Gastrocnemius medialis (tissue), 4 donors: ENCODE measurements at places on chromosomes 4 and X. TPM values are rescaled to one million over a fixed set of nuclear protein-coding genes. Genes with fewer than 3 reads are reported as not detected.

DNA sequence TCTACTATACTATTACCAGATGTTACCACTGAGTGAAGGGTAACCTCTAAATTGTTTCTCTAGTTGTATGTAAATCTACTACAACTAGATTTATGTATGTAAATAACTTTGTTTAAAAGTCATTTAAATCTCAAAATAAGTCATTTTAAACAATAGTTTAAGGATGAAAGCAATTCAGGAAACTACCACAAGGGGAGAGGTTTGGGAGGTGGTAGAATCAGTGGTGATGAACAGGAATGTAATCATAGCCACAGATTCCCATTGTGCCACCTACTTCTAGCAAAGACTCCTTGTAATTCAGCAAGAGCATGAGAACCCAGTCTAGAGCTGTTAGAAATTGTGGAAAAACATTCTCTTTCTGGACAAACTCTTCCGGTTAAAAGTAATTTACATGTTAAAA is 234.6 kb downstream of the SLC7A11 start:
- H3K4me3 ChIP-seq = no peak overlapping the region
- no peak for DNase-seq
- no peaks in the 10 kb centered on the region for H3K36me3 ChIP-seq
- H3K27me3 ChIP-seq = no peaks in the 10 kb centered on the region
- no peak overlapping the region for H3K27ac ChIP-seq
- H3K4me1 ChIP-seq = peaks cover 5% of the 10 kb centered on the region

DNA sequence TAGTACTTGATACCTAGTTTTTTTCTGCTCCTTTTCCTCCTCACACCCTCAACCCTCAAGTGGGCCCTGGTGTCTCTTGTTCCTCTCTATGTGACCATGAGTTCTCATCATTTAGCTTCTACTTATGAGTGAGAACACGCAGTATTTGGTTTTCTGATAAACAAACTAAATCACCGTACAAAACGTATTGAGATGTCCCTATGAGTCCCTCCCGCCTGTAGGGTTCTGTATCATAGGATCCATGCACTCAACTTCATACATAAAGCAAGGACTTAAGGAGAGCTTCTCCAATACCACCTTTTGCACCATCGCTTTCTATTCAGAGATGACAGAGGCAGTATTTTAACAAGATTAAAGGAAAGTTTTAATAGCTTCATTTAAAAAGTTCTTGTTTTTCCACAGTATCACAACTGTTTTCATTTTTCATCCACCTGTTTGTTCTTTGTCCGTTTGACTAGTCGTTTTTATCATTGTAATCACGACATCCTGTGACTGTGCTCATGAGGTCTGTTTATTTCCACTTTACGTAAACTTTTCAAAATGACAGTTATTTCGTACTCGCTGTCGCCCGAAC is 457 bp upstream of the RAB9A start:
- H3K4me1 ChIP-seq = peaks cover 24% of the 10 kb centered on the region
- H3K27ac ChIP-seq = peak overlapping the region; percentile 92
- H3K4me3 ChIP-seq = peak overlapping the region; percentile 82
- H3K36me3 ChIP-seq = no peaks in the 10 kb centered on the region
- no peaks in the 10 kb centered on the region for H3K27me3 ChIP-seq
- DNase-seq = no peak

- no peaks in the 10 kb centered on the region for H3K36me3 ChIP-seq
- no peaks in the 10 kb centered on the region for H3K27me3 ChIP-seq
- no peak overlapping the region for H3K4me3 ChIP-seq
- H3K4me1 ChIP-seq = peaks cover 5% of the 10 kb centered on the region
Observed at GRCh38 chr4:152485726-152486276, 50.1 kb downstream of the FBXW7 start.

- DNase-seq = no peak
- no peaks in the 10 kb centered on the region for H3K27me3 ChIP-seq
- no peak overlapping the region for H3K4me3 ChIP-seq
Observed at GRCh38 chr4:180197471-180197870, 2045.7 kb upstream of the TENM3 start.

DNA sequence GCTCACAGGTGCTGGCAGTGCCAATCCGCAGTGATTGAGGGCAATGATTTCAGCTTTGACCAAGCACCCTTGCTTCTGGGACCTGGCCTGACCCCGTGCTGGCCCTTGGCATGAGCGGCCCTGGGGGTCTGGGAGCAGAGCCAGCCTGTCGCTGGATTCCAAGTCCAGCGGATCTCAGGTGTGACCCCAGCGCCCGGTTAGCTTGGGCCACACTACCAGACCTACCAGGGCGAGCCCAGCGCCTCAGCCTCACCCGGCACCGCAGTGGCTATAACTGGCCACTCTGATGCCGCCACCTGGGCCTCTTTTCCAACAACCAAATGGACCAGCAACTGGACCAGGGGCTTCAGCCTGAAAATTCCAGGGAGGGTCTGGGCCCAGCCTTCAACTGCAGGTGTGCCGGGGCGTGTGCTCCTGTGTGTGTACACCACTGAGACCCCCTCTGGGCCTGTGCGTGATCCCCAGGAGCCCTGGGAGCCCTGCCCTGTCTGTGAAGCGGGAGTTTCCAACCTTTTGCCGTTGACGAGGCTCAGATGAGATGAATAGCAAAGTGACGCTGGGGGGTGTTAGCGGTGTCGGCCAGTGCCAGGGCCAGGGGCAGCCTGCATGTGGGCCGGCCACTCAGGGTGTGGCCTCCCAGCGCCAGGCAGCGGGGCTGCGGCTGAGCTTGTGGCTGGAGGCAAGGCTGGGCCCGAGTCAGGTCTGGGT is 658 bp downstream of the SH3TC1 start:
- no peaks in the 10 kb centered on the region for H3K27me3 ChIP-seq
- peaks cover 33% of the 10 kb centered on the region for H3K4me1 ChIP-seq
- no peaks in the 10 kb centered on the region for H3K36me3 ChIP-seq
- H3K27ac ChIP-seq = peak overlapping the region; percentile 73

DNA sequence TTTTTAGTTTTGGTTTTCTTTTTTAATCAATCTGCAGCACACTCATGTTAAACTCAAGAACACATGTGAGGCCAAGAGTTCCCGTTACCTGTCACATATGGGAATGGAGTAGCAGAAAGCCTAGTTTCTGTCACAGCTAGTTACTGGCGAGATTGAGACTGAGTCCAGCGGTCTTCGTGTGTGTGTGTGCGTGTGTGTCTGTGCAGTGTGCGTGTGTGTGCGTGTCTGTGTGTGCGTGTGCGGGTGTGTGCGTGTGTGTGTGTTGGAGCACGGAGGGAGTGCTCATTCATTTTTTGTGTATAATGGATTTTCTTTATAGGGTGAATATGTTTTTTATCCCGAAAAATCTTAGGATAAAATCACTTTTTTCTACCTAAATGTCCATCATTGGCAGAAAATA is 19.2 kb downstream of the F11 start:
- no peak overlapping the region for H3K4me3 ChIP-seq
- DNase-seq = no peak
- H3K36me3 ChIP-seq = no peaks in the 10 kb centered on the region
- no peaks in the 10 kb centered on the region for H3K27me3 ChIP-seq

DNA sequence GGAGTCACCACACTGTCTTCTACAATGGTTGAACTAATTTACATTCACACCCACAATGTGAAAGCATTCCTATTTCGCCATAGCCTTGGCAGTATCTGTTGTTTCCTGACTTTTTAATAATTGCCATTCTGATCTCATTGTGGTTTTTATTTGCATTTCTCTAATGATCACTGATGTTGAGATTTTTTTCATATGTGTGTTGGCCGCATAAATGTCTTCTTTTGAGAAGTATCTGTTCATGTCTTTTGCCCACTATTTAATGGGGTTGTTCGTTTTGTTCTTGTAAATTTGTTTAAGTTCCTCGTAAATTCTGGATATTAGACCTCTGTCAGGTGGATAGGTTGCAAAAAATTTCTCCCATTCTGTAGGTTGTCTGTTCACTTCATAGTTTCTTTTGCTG is 519.1 kb downstream of the STPG2 start:
- H3K27ac ChIP-seq = no peak overlapping the region
- no peaks in the 10 kb centered on the region for H3K4me1 ChIP-seq
- H3K27me3 ChIP-seq = no peaks in the 10 kb centered on the region
- no peaks in the 10 kb centered on the region for H3K36me3 ChIP-seq

GRCh38 chrX:39850630-39851152 is 247.1 kb downstream of the BCOR start:
- no peaks in the 10 kb centered on the region for H3K4me1 ChIP-seq
- H3K27ac ChIP-seq = no peak overlapping the region
- no peak for DNase-seq
- no peaks in the 10 kb centered on the region for H3K36me3 ChIP-seq
- H3K4me3 ChIP-seq = no peak overlapping the region

- peak within 1 kb of the TSS; percentile 47 for H3K4me3 ChIP-seq
- H3K36me3 ChIP-seq = no peaks in the 10 kb centered on the region
- peaks cover 9% of the 10 kb centered on the region for H3K4me1 ChIP-seq
- no peaks in the 10 kb centered on the region for H3K27me3 ChIP-seq
- DNase-seq = no peak
Observed at GRCh38 chrX:129654652-129655546, at the start of gene APLN. Gene APLN (minus strand): TSS chrX:129654956. CDS start chrX:129654630, 326 bp downstream.

- no peak overlapping the region for H3K27ac ChIP-seq
- no peaks in the 10 kb centered on the region for H3K36me3 ChIP-seq
- DNase-seq = peak; percentile 1
- H3K27me3 ChIP-seq = no peaks in the 10 kb centered on the region
- no peaks in the 10 kb centered on the region for H3K4me1 ChIP-seq
- H3K4me3 ChIP-seq = no peak overlapping the region
Observed at GRCh38 chr4:2290974-2291704, 29.2 kb upstream of the MXD4 start.

GRCh38 chr4:1846580-1846979 is 9.4 kb downstream of the LETM1 start:
- H3K27ac ChIP-seq = no peak overlapping the region
- peaks cover 18% of the 10 kb centered on the region for H3K4me1 ChIP-seq
- DNase-seq = no peak
- no peaks in the 10 kb centered on the region for H3K27me3 ChIP-seq
- H3K4me3 ChIP-seq = no peak overlapping the region

DNA sequence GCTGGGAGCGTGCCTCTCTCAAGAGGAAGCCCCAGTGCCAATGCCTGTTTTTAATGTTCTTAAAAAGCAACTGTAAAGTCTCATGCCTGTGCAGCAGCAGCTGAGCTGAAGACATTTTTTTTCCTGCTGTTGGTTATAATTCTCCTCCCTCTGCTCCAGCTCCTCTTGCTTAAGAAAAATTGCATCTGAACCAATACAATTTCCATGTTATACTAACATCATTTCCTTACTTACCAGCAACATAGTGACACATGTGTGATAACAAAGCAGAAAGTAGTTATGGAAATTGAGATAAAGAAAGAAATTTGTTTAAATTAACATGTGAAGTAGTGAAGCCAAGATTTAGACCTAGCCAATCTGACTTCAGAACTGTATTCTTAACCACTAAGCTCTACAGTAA is 101.4 kb downstream of the TBC1D19 start:
- no peaks in the 10 kb centered on the region for H3K27me3 ChIP-seq
- no peak for DNase-seq
- no peaks in the 10 kb centered on the region for H3K36me3 ChIP-seq
- no peak overlapping the region for H3K4me3 ChIP-seq
- no peaks in the 10 kb centered on the region for H3K4me1 ChIP-seq

GRCh38 chr4:38131371-38132091 is 171.3 kb downstream of the PTTG2 start:
- no peak for DNase-seq
- H3K27ac ChIP-seq = no peak overlapping the region
- no peaks in the 10 kb centered on the region for H3K27me3 ChIP-seq
- no peaks in the 10 kb centered on the region for H3K4me1 ChIP-seq
- no peak overlapping the region for H3K4me3 ChIP-seq

- H3K36me3 ChIP-seq = no peaks in the 10 kb centered on the region
- DNase-seq = no peak
- H3K4me3 ChIP-seq = no peak overlapping the region
- no peaks in the 10 kb centered on the region for H3K4me1 ChIP-seq
- H3K27ac ChIP-seq = no peak overlapping the region
- no peaks in the 10 kb centered on the region for H3K27me3 ChIP-seq
Observed at GRCh38 chrX:650811-651210, 20.2 kb downstream of the SHOX start.

- no peak for DNase-seq
- no peaks in the 10 kb centered on the region for H3K36me3 ChIP-seq
- no peak overlapping the region for H3K27ac ChIP-seq
- H3K4me1 ChIP-seq = no peaks in the 10 kb centered on the region
- no peaks in the 10 kb centered on the region for H3K27me3 ChIP-seq
- no peak overlapping the region for H3K4me3 ChIP-seq
Observed at GRCh38 chrX:149992918-149993317, 54.6 kb upstream of the EOLA2 start.

DNA sequence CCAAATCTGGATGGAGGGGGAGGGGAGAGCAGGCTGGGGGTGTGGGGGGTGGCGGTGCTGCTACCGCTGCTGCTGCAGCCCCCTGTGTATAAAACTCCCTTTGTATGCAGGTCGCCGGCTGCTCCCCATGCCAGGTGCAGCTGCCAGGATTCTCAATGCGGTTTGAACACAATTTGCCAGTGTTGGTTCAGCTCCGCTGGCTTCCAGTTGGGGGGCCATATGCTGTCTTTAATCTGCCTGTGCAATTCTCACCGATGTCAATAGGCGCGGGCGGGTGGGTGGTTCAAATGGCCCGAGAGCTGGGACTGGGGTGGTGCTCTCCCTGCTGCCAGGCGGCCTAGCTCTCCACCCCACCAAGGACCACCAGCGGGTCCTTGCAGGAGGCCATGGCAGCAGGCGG is 257.6 kb downstream of the BCOR start:
- no peak for DNase-seq
- no peaks in the 10 kb centered on the region for H3K4me1 ChIP-seq
- H3K36me3 ChIP-seq = no peaks in the 10 kb centered on the region
- no peaks in the 10 kb centered on the region for H3K27me3 ChIP-seq
- H3K27ac ChIP-seq = no peak overlapping the region

DNA sequence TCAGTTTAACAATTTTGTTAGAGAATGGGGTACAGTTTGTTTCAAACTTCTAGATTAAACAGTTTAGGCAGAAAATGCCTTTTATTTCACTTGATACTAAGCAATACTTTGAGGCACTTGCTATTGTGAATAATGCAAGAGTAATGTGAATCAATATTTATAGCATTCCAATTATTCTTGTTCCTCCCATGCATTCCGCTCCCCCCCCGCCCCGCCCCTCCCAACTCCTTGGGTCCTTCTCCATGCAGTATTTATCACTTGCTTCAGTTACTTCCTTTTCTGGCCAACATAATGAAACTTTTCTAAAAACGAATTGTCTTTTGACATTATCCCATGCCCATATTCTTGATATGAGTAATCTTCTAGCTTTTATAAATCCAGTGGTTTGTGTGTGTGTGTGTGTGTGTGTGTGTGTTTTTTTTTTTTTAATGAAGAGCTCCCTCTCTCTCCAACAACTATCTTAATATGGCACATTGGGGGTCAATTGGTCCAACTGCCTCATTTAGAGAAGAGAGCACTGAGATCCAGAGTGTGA is 1.6 kb downstream of the BANK1 start:
- H3K36me3 ChIP-seq = no peaks in the 10 kb centered on the region

GRCh38 chr4:27886120-27886519 is 1025.5 kb downstream of the STIM2 start:
- H3K36me3 ChIP-seq = no peaks in the 10 kb centered on the region
- no peaks in the 10 kb centered on the region for H3K4me1 ChIP-seq
- no peak overlapping the region for H3K27ac ChIP-seq
- DNase-seq = no peak
- no peaks in the 10 kb centered on the region for H3K27me3 ChIP-seq

The GJB1 gene
- not detected for total RNA-seq

The LDOC1 gene
- total RNA-seq = not detected

The HS3ST1 gene
- total RNA-seq = 0.11 TPM

The TCP11X2 gene
- total RNA-seq = not detected

The NXF2 gene
- not detected for total RNA-seq

The RNF150 gene
- 6.8 TPM for total RNA-seq

The UGT2B15 gene
- total RNA-seq = 0.19 TPM

The SLC4A4 gene
- 1.4 TPM for total RNA-seq

The PHEX gene
- not detected for total RNA-seq

The LSM6 gene
- 12.7 TPM for total RNA-seq

The CD99 gene
- total RNA-seq = 207 TPM

The ARHGAP6 gene
- 10.7 TPM for total RNA-seq
